ENCODE measurements at places on chromosomes 1 and 21.
A peak's percentile ranks its signal among the peaks of the same experiment; 100 is the strongest.

DNA sequence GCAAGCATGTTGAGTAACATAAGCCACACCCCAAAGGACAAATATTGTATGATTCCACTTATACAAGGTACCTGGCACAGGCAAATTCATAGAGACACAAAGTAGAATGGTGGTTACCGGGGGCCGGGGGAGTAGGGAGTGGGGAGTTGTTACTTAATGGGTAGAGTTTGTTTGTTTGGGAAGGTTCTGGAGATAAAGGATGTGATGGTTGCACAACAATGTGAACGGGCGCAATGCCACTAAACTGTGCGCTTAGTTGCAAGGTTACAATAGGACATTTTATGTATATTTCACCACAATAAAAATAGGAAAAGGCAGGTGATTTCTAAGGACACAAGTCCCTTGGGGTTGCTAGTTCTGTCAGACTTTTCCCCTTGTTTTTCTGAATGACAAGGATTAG lies 516.6 kb downstream of the KIF26B start:
- no peak for DNase-seq

GRCh38 chr1:31111290-31111951 lies 45.9 kb upstream of the PUM1 start:
- DNase-seq: no peak

- DNase-seq: no peak
Measured at GRCh38 chr1:14715802-14716201, 117.3 kb downstream of the KAZN start.

DNA sequence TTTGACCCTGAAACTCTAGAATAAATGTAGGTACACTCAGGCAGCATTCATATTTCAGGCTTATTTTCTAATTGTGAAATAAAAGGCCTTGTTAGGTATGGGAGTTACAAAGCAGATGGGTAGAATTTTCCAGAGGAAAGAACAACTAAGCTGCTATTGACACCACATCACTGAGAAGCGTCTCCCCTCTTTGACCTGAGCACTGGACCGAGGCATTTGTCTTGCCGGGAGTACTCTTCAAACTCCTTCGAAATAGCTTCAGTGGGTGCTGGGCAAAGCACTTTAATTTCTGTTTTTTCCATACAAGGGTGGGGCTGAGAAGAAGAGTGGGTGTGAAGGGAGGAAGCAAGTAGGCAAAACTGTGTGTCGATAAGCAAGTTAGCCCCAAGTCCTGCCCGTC lies 36.4 kb downstream of the ABCA4 start:
- DNase-seq: no peak

GRCh38 chr21:14926186-14926585 lies 138.6 kb downstream of the NRIP1 start:
- no peak for DNase-seq

DNA sequence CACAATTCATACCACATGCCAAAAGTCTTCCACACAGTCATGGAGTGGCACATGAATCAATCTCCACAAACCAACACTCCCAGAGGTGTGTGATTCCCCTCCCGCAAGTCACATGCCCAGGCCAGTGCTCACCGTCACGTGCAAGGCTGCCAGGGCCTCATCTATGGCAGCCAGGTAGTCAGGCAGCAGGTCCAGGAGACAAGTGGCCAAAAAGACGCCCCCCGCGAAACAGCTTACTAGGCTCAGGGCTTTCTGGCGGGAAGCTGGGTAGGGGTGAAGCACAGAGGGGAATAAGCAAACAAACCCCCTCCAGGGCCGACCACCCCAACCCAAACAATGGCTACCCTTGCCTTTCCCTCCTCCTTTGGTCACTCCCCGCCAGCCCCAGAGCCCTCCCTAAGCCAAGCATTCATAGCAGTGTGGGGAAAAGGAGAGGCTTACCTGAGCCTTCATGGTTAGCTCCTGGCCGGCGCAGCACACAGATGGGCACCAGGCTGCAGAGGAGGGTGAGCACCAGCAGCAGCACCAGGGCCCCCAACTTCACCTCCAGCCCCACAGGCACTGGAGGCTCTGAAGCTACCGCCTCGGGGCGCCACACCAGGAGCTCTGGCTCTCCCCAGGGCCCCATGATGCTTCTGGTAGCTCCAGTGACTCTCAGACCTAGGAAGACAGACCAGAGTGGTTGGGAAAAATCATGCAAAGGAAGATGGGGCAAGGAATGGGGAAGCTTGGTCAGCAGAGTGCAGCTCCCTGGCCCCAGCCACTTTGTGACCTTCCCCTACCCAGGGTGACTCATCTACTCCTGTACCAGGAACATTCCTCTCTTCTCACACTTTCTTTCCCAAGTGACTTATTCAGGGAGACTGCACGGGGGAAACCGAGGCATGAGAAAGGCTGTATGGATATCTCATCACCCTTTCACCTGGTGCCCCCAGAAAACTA lies 978 bp downstream of the SLC39A1 start:
- DNase-seq: no peak

DNA sequence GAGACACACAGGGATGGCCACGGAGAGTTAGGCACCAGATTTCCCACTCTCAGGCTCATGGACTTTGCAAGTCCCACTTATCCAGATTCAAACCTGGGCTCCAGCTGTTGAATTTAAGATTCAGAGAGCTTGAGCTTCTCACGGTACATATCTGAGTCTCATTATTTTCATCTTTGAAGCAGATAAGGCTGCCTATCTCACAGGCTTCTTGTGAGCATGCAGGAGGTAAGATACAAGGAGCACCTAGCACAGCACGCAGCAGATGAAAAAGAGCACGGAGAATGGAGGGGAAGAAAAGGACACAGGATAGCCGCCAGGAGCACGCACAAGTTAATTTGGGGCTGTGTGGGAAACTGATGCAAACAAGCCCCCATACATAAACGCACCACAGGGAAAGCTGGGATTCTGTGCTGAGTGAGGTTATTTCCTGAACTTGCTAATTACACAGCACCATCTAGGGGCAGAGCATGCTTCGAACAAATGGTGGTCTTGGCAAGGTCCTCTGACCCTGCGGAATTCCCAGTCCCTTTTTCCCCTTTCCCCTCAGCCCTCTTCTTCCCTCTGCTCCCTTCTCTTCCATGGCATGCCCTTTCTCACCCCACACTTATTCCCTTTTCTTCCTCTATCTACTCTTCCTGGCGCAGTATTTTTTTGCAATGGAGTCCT lies 134.7 kb upstream of the VANGL1 start:
- DNase-seq: no peak

DNA sequence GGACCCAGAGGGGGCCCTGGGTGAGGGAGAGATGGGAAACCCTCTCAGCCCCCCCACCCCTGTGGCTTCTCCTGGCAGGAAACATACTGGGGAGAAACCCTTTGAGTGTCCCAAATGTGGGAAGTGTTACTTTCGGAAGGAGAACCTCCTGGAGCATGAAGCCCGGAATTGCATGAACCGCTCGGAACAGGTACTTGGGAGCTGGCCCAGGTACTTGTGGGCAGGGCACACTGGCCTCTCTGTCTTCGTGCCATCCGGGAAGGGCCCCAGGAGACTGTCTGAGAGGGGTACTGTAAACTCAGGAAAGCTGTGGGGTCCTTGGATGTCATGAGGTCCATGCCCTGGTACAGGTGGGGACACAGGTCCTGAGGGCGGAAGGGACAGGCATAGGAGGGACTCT lies 6.0 kb downstream of the ZBTB48 start:
- no peak for DNase-seq

DNA sequence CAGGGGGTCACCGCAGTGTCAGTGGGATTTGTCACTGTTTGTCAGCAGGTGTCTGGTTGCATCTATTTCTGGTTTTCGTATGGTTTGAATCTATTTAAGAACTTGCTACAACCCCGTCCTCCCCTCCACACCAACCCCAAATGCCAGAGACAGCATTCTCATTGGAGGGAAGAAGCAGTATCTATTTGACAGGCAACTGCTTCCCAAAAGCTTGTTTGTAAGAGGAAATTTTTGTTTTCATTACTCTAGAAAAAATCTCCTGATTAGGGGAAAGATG lies 54.4 kb downstream of the NR5A2 start:
- DNase-seq: no peak

- no peak for DNase-seq
Measured at GRCh38 chr1:60899464-60899863, 182.9 kb upstream of the NFIA start.

DNA sequence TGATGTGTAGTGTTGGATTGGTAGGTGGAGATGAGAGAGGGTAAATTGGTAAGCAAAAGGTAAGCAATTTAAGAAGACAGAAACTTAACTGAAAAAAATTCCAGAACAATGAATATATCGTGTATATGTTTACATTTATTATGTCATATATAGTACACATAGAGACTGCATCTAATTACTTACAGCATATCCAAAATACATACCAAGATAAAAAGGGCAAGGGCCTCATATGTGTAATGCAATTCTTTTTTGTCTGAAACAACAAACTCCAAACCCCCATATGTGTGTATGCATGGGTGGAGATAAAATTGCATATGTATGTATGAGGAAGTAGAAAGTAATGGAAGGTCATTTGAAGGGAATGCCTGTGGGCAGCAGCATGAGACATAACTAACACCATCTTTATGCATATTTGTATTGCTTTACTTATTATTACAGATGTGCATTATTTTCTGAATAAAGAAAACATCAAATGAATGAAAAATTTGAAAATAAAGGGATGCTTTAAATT lies 4.3 kb downstream of the KRTAP20-3 start:
- no peak for DNase-seq

DNA sequence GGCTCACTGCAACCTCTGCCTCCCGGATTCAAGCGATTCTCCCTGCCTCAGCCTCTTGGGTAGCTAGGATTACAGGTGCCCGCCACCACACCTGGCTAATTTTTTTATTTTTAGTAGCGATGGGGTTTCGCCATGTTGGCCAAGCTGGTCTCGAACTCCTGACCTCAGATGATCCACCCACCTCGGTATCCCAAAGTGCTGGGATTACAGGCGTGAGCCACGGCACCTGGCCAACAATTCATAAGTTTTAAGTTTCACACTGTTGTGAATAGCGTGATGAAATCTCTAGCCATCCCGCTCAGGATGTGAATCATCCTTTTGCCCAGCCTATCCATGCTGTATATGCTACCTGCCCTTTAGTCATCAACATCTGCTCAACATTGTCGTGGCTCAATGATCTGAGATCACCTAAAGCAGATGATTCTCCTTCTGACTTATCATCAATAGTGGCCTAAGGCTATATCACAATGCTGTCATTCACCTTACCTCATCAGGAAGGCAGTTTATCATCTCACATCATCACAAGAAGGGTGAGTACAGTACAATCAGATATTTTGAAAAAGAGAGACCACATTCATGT lies 2.6 kb downstream of the PFDN2 start:
- DNase-seq: no peak

GRCh38 chr1:85599076-85599491 lies 18.5 kb downstream of the CCN1 start:
- DNase-seq: no peak

- DNase-seq: no peak
Measured at GRCh38 chr1:53733975-53734649, 4.9 kb downstream of the GLIS1 start.

DNA sequence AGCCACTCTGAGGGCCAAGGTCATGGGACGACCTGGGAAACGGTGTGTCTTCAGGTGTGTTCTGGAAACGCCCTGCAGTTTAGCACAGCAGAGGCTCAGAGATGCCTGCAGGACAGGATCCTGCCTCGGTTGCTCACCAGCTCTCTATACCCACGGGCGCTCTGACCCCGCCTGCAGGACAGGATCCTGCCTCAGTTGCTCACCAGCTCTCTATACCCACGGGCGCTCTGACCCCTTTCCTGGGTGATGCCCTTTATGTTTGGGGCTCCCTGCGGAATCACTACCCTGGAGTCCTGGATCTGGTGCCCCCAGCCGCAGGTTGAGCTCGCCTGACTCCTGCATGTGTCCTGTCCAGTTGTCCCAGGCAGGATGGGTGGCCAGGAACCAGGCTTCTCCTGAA lies 32.5 kb downstream of the TFF3 start:
- DNase-seq: no peak

DNA sequence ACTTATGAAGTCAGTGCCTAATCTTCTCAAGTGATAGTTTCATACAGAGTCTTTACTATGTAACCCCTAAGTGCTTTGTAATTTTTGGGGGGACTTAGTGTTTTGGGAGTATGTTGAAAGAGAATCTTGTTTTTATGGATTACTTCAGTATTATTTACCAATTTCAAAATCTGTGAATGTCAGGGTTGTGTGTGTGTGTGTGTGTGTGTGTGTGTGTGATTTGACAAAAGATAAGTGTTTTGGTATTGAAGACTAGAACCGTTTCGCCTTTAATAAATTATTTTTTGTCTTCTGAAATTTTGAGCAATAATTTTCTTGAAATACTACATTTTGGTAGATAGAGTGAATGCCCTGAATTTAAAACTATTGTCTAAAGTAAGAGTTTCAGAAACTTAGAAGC lies 5.8 kb downstream of the MAGI3 start:
- no peak for DNase-seq

- no peak for DNase-seq
Measured at GRCh38 chr1:45429561-45430159, 61.3 kb downstream of the TESK2 start.

- DNase-seq: no peak
Measured at GRCh38 chr1:211024901-211025300, 109.0 kb downstream of the KCNH1 start.

DNA sequence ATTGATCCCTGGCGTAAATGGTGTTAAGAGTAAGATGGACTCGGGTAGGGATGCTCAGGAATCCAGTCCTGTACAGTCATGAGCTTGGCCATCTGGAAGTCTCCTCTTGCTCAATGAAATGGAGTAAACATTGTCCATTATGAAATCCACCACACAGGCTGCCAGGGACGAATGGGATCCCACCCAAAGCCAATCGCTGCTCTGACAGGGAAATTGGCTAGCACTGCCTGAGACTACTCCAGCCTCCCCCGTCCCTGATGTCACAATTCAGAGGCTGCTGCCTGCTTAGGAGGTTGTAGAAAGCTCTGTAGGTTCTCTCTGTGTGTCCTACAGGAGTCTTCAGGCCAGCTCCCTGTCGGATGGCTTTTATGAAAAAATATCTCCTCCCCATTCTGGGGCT lies at the start of gene HSD11B1:
Gene HSD11B1, plus strand, starts transcription at position 263 of the 400 bp plus-strand sequence. Its CDS starts 97 bp downstream, at position 360.
- no peak for DNase-seq

- DNase-seq: peak; percentile 72
Measured at GRCh38 chr1:209569455-209570207, 13.9 kb upstream of the CAMK1G start.

- DNase-seq: no peak
Measured at GRCh38 chr1:171127501-171127900, 36.8 kb downstream of the FMO3 start.

DNA sequence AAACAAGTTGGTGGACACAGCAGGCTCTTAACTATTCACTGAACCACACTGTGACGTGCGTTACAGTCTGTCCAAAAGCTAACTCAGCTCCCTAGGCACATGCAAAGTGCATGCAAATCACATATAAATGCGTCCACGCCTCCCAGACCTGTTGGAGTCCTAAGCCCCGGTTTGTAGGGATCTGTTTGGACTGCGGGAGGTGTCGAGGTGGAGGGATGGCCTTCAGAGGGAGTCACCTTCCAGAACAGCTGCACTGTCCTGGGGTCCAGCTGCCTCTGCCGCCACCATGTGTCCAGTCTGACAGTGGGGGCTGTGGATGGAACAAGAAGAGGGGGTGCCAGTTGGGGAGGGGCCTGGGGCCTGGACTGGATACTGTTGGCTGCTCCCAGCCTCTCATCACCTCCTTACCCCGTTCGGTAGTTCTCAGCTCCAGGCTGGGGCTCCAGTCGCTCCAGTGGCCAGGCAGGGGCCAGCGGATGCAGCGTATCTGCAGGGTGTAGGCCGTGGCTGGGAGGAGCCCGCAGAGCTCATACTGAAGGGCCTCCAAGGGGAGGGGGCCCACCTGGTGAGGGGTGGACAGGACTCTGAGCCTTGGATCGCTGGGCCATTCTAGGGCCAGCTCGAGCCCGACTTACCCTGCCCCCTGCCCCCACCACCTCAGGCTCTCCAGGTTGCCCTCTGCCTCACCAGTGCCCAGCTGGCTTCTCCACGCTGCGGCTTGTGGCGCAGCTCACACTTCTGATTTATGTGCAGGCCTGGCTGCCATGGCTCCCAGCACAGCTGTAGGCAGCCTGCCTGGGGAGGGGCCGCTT lies 7.9 kb upstream of the MRPS15 start:
- DNase-seq: no peak
